ENCODE measurements at places on chromosomes 5 and 9.

GRCh38 chr9:118962426-118962825, 406.8 kb downstream of the BRINP1 start:
- no peak for DNase-seq

DNA sequence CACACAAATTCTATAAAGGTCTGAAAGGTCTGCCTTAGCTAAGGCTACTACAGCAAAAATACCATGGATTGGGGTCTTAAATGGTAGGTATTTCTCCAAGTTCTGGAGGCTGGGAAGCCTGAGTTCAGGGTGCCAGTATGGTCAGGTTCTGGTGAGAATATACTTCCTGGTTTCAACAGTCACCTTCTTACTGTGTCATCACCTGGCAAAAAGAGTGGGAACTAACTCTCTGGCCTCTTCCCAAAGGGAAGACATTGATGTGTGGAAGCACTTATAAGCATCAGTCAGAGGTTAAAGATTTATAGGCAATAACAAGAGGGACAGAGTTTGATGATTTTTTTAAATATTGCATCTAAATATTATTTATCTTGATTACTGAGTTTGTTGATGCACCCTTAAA, 53.0 kb downstream of the ZNF622 start:
- no peak for DNase-seq

DNA sequence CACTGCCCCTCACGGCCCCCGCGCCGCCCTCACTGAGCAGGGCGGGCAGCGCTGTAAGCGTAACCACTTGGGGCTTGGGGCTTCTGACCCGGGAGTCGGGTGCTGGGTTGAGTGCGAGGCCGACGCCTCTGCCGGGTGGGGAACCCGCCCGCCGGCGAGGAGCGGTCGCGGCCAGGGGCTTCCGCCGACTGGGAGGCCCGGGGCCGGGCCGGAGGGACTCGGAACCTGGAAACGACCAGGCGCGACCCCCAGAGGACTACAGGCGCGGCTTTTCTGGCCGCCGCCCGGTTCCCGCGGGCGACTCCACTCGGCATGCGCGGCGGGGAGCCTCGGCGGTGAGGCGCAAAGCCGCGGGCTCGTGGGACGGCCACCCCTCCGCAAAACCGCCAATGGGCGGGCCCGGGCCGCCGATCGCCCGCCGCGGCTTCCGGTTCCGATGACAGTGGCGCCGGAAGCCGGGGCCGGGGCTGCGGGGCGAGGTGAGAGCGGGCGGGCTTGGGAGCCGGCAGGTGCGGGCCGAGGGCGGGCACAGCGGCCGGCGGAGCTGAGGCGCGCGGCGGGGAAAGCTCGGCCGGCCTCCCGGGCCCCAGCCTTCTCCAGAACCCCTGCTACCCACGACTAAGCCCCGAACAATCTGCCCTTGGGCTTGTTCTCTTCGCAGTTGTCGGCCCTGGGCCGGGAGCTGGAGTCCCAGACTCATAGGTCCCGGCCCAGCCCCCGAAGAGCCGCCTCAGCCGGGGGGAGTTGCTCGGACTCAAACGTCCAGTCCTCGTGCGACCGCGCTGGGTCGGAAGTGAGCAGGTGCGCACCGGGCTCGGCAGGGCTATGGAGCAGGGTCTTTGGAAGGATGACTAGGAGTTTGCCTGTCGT, at the start of gene RMND5B:
Gene RMND5B (plus strand): TSS at position 439 of the 870 bp plus-strand sequence. CDS start 7,106 bp downstream, outside the sequence.
- peak; percentile 65 for DNase-seq

GRCh38 chr5:12459326-12459725, 555.1 kb upstream of the CTNND2 start:
- no peak for DNase-seq

DNA sequence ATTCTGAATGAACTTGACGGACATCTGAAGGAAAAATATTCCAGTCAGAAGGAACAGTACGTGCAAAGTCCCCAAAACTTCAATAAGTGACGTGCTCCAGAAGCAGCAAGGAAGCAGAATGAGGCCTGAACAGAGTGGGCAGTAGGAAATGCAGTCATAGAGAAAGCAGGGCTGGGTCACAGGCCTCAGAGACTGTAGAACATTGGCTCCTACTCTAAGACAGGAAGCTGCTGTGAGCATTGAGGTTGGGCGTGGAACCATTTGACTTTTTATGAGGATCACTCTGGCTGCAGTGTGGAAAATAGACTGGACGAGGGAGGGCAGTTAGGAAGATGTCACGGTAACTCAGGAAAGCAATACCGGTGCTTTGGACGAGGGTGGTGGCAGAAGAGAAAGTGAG, 64.0 kb downstream of the DOCK8 start:
- DNase-seq, result peak; percentile 24

DNA sequence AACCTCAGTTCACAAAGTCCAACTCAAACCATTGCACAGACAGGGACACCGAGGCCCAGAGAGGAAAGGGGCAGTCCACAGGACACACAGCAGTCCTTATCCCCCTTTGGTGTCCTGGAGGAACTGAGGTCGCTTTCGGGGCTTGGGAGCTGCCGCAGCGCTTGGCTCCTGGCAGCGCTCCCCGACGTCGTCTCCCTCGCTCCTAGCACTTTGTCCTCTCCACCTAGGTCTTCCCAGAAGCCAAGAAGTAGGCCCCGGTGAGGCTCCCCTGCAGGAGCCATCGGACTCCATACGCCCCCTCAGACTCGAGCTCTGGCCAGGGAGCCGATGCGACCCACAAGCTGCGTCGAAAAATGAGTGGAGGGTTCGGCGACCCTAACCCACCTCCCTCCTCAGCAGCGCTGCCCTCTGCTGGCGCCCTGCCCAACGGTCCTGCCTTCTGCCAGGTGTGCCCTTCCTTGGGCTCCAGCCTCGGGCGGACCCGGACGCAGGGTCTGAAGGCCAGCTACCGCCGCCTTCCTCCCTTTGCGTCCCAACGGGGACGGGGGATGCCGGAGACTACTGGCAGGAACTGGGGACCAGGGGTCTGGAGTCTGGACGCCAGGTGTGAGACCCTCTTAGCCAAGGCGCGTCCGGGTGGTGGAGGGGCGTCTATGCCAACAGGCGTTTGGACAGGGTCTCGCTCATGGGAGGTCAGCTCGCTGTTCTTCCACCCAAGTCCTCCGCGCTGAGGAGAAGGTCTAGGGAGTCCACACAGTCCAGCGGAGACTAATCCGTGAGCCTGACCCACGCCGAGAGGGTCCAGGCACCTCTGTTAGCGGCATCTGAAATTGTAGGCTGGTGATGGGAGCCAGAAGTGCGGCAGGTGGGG, 2.1 kb upstream of the PRDM12 start:
- DNase-seq, result no peak

DNA sequence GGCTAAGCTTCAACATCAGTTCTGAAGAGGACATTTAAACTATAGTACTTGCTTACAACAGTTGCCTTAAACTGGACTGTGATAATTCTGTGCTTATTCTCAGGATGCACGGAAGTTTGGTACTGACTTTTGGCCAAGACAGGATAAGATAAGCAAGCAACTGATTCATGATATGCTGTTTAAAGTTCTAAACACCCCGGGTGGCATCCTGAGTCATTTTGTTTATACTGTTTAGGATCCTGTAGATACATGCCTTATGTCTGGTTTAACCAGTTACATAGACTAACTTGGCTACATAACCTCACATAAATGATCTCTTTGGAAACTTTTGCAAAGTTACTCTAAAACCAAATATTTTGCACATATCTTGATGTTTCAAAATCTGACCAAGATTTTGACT, 95.9 kb downstream of the CDH9 start:
- DNase-seq, result no peak

- DNase-seq, result no peak
Measured at GRCh38 chr5:171725205-171725601, 60.4 kb upstream of the SMIM23 start.

- DNase-seq, result no peak
Measured at GRCh38 chr9:125950880-125951471, 203.8 kb downstream of the PBX3 start.

- DNase-seq, result no peak
Measured at GRCh38 chr9:8863886-8864544, 1064.4 kb upstream of the DMAC1 start.

DNA sequence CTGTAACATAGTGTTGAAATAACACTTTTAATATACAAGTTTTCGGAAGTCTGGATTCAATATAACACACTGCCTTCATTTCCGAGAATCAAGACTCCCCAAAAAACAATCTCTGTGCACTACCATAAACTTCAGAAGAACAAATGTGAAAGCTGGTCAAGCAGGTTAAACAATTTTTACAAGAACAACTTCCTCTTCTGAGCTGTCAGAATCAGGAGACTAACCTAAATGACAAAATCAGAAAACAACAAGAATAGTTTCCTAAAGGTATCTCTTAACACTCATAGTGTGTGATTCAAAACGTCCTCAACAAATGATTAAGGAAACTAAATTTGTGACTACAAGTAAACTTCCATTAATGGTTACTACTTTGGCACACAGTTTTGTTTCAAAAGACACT, 11.6 kb downstream of the C9orf72 start:
- DNase-seq, result no peak

GRCh38 chr9:1505489-1505888, 455.3 kb downstream of the DMRT2 start:
- no peak for DNase-seq

GRCh38 chr9:114521846-114522245, 16.6 kb upstream of the WHRN start:
- no peak for DNase-seq

GRCh38 chr9:107735821-107736220, 246.3 kb upstream of the KLF4 start:
- DNase-seq, result no peak

- DNase-seq, result no peak
Measured at GRCh38 chr9:20619487-20620200, 2.7 kb downstream of the MLLT3 start.

- no peak for DNase-seq
Measured at GRCh38 chr5:154577416-154577815, 99.4 kb upstream of the HAND1 start.

DNA sequence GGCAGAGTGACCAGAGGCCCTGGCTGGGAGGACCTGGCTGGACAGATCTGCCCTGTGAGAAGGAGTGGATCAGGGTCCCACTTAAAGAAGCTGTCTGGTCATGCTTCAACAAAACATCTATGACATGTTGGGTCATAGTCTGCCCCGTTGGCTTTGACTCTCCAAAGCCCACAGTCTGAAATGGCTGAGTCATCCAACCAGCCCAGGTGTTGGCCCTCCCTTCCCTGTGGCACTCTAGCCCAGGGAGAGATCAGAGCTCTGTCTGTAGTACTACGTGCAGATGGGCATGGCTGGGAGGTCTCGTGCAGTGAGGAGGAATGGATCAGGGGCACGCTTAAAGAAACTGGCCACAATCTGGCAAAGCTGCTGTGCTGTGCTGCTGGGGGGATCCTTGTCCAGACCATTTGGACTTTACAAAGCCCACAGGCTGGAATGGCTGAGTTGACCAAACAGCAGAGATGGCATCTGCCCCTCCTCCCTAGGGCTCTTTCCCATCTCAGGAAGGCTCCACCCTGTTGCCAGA, 206.1 kb downstream of the TUSC1 start:
- DNase-seq, result no peak

- DNase-seq, result no peak
Measured at GRCh38 chr5:62168506-62169281, 137.3 kb upstream of the KIF2A start.

DNA sequence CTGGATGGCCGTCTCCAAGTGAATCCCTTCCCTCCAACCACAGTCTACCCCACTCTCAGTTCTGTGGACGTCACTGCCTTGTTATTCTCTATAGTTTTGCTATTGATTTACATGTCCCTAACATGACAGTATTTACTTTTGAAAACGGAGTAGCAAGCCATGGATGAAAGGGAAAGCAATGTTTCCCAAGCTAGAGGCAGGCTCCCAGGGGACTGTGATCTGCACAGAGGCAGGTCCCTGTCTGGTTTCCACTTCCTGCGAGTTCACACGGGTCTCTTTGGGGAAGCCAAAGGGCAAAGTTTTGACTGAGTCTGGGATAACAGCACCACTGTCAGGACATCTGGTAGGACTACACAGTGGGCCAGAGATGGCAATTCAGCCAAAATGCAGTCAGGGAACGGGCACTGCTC, 12.7 kb downstream of the C9orf153 start:
- DNase-seq, result no peak

GRCh38 chr5:123088031-123088805, 823 bp upstream of the PRDM6 start:
- DNase-seq, result no peak

DNA sequence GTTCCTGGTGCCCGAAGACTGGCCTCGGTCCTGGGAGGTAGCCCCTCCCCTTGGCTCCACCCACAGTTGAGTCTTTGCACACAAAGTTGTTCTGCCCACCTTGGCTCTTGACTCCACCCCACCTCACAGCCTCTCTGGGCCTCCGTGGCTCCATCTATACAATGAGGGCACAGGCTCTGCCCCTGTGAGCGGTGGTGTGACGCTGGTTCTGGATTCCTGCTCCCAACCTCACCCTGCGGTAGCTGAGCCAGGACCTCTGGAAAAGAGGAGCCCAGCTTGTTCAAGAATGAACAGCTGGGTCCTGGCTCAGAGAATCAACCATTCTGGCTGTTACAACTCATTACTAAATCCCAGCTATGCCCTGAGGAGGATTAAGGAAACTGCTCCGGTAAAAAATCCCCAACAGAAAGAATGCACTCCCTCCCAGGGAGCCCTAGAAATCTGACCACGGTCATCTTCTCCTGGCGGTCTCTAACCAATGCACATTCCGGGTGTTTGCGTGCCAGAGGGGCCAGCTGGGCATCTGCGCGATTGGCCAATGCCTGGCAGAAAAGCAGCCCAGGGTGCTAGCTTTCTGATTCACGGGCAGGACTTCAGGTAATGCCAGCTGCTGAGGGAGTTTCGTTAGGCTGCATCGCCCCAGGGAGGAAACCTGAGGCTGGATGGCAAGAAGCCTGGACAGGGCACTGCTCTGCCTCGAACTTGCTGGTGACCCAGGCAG, 9.9 kb upstream of the GRHPR start:
- no peak for DNase-seq

GRCh38 chr5:113274836-113275414, 159.9 kb downstream of the TSSK1B start:
- no peak for DNase-seq

GRCh38 chr5:34598177-34598794, 57.8 kb upstream of the RAI14 start:
- DNase-seq, result no peak

GRCh38 chr5:17463653-17464052, 34.4 kb upstream of the TAF11L2 start:
- DNase-seq, result no peak

GRCh38 chr5:99926463-99926862, 608.7 kb upstream of the FAM174A start:
- DNase-seq, result no peak

DNA sequence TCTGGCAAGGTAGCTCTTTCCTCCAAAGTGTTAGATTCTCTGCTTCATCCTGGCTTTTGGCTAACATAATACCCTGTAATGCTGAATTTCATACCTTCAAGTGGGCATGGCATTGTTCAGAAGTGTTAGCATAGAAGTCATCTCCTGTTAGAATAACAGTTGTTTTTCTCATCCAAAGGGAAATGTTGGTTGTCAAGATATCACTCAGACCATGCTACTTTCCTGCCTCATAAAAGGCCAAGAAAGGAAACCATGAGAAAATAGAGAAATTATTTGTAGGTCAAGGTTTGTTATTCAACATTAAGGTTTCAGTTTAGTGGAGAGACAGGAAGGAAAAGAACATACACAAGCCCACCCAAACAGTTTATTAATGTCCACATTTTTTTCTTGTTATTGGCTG, 472.5 kb downstream of the ARHGEF28 start:
- DNase-seq, result no peak

Measured in effector memory CD4-positive, alpha-beta T cell (primary cell).